ENCODE measurements at places on chromosomes 1 and 21. TPM values are rescaled to one million over a fixed set of nuclear protein-coding genes. Genes with fewer than 3 reads are reported as not detected.

The APOBEC4 gene
- not detected for total RNA-seq

The TEX38 gene
- not detected for total RNA-seq

The LCE4A gene
- total RNA-seq = not detected

The EPHB2 gene
- total RNA-seq = 22.7 TPM

The FAM43B gene
- total RNA-seq = 0.92 TPM

The TMEM82 gene
- 8.0 TPM for total RNA-seq

The CACNA1S gene
- not detected for total RNA-seq

The FCRLB gene
- total RNA-seq = not detected

DNA sequence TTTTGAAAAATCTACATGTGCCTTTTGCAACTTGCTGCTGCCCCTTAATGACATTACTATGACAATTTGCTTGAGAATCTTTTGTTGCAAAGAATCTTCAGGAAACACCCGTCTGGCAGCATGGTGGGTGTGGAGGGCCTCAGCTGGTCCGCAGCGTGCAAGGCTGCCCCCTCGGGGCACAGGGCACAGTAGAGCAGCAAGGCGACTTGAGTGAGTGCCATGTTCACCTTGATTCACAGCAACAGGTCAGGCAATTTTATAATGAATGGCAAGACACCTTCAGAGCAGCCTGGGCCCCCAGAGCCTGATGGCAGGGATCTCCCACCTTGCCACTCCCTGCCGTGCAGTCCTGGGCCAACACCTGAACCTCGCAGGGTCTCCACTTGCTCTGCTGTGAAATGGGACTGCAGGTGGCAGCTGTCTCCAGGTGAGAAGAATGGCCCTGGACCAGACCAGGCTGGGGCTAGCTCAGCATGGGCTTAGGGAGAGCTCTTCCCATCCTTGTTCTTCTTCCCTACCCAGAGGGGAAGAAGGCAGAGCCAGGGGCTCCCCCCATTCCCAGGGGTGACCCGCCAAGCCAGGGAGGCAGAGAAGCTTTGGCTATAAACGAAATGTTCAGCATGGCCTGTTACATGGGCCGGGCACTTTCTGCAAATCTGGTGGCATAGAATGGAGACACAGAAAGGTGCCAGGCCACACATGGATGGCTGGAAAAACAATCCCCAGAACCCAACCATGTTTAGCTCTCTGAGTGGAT is 34.5 kb upstream of the ACTRT2 start:
- DNase-seq = no peak

GRCh38 chr1:177561436-177561835 is 390.7 kb downstream of the BRINP2 start:
- no peak for DNase-seq

DNA sequence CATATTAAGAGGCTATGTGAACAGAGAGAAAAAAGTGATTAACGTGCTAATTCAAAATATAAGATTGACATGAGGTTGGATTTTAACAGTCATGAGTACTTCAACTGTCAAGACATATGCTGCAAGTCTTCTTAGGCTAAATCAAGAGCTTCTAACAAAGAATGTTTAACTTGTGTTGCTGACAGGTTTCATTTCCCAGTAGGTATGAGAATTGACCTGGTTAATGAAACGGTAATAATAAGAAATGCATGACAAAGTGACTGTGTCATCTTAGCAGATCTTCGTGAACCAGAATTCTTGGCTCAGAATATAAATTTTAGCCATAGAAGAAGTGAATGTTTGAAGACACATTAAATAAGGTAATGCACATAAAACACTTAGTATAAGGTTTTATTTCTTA is 132.6 kb upstream of the PTGFR start:
- no peak for DNase-seq

GRCh38 chr1:29254346-29254745 is 18.0 kb downstream of the PTPRU start:
- DNase-seq = no peak

DNA sequence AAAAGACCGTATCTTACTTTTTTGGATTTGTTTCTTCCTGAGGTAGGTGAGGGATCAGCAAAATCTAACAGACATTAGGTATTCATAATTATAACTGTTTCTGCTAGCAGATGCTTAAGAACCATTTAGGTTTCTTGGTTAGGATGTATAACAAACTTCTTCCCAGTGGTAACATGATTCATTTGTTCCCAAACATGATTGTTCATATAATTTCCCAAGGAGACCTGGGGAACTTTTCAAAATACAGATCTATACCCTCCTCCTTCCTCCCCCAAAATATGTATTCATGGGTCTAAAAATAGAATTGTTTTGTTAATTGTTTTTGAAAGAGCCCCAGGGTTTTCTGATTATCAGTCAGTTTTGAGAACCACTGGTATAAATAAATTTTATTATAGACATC is 228.2 kb downstream of the COP1 start:
- no peak for DNase-seq

DNA sequence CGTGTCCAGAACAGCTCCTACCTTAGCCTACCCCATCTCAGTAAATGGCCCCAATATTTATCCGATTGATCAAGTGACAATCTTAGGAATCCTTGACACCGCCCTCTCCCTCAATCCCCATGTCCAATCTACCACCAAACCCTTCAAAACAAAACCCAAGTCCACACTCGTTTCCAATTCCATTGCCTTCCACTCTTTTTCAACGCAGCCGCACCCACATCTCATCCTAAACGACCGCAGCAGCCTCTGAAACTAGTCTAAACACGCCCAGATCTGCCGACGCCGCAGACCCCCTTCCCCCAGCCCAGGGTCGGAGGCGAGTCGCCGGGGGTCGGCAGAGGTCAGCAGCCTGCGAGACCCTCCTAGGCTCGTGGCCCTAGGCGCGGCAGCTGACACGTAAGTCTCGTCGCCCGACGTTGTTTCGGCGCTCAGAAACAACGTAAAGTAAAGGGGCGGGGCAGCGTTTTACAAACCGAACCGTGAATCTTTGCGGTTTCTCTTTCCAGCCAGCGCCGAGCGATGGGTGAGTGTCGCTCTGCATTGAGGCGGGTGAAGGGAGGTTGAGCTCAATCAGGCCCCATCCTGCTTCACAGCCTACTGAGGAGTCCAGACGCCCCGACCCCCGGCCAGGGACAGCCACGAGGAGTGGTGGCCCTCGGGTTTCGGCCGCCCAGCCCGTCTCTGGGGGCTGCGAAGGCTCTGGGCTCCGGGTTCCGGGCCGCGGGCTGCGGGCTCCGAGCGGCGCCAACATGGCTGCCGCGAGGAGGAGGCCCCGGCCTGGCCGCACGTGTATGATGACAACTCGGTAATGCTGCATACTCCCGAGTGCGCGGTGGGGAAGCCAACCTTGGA is at the start of gene RPS8:
Gene RPS8 (plus strand): TSS at position 463 of the 852 bp plus-strand sequence. CDS start 57 bp downstream, at position 520.
- DNase-seq = peak; percentile 92

DNA sequence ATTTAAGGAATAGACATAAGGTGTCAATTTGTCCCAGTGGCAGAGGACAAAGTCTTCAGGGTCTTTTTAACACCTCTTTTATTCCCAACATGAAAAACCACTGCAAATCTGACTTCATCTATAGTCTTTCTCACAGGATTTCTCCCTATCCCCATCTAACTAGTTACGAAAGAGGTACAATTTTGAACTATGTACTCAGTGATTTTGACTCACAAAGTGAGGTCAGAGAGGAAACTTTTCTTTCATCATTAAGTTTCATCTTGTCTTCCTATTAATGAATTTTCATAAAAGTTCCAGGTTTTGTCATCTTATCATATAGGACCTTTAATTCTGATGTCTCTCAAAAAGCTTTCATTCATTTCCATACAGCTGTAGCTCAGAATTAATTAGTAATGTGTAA is 63.3 kb downstream of the ASH1L start:
- no peak for DNase-seq

GRCh38 chr1:230839173-230839572 is 29.1 kb downstream of the C1orf198 start:
- DNase-seq = no peak

- DNase-seq = peak; percentile 34
These were observed 108.2 kb downstream of the GALNT2 start for GRCh38 chr1:230175163-230175747.

DNA sequence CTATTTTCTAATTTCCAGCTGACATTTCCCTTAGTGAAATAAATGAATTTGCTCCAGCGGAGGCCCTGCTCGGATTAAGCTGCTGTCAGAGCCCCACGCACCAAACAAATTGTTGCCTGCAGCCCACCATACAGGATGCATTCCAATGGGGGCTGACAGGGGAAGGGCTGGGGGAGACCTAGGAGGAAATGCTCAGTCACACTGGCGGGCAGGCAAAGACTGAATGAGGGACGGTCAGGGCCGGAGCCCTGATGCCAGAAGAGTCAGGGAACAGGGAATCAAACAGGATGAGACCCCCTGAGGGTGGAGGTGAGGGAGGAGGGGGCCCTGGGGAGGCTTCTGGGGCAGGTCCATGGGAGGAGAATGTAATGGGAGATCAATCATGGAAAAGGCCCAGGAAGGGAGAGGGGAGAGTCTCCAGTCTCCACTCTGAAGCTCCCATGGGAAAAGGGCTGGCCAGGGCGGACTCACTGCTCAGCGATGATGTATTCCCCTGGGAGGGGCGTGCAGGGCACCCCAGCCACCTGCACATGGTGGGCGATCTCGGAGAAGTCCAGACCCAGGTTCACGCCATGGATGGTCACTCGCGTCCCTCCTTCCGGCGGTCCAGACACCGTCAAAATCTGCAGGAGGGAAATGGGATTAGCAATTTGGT is 149.4 kb upstream of the CD34 start:
- no peak for DNase-seq

- DNase-seq = no peak
These were observed 80.7 kb downstream of the NID1 start for GRCh38 chr1:235984041-235984825.

DNA sequence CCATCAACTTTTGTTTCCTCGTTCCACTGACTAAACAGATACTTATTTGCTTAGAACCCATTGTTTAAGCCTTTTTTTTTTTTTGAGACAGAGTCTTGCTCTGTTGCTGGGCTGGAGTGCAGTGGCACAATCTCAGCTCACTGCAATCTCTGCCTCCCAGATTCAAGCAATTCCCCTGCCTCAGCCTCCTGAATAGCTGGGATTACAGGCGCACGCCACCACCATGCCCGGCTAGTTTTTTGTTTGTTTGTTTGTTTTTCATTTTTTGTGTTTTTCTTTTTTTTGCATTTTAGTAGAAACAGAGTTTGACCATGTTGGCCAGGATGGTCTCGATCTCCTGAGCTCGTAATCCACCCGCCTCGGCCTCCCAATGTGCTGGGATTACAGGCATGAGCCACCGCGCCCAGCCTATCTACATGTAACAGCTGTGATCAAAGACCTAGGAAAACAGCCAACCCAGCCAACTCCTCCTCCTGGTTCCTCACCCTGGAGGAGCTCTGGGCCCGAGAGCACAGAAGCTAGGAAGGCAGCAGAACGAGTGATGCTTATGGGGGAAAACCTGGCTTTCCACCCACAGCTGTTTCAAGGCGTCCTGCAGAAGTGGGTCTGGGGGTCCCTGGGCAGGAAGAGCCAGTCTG is 32.9 kb downstream of the KCNN3 start:
- no peak for DNase-seq

DNA sequence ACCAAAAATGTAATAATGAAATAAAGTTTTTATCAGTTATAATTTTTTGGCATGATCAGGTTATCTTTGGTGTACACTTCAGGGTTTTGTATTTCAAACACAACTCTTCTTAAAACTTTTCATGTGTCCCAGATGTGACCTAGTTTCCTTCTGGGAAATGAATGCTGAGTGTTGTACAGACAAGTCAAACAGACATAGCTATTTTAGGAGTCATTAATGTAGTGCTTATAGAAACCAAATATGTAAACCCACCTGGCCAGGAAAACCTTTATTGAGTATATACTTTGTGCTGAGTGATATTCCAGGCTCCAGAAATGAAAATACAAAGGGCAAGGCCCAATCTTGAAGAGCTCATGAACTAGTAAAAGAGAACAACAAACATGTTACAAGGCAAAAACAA is 25.9 kb upstream of the HOOK1 start:
- DNase-seq = no peak

DNA sequence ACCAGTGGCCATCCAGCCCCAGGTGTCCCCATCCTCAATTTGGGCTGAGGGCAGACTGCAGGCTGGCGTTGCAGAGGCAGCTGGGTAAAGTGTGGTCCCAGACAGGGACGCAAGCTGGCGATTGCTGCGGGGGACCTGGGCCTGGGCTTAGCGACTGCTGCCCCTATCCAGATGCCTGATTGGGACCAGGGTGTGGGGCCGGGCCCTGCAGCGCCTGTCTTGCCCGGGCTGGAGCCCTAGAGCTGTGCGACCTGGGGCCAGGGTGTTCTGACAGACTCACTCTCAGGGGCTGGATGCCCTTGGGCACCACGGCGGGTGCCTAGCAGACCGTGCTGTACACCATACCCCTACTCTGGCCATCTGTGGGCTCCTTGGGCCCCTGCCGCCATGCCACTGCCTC is 16.2 kb upstream of the FAAP20 start:
- peak; percentile 55 for DNase-seq

- peak; percentile 28 for DNase-seq
These were observed 27.1 kb downstream of the FTCD start for GRCh38 chr21:46128106-46128932.

DNA sequence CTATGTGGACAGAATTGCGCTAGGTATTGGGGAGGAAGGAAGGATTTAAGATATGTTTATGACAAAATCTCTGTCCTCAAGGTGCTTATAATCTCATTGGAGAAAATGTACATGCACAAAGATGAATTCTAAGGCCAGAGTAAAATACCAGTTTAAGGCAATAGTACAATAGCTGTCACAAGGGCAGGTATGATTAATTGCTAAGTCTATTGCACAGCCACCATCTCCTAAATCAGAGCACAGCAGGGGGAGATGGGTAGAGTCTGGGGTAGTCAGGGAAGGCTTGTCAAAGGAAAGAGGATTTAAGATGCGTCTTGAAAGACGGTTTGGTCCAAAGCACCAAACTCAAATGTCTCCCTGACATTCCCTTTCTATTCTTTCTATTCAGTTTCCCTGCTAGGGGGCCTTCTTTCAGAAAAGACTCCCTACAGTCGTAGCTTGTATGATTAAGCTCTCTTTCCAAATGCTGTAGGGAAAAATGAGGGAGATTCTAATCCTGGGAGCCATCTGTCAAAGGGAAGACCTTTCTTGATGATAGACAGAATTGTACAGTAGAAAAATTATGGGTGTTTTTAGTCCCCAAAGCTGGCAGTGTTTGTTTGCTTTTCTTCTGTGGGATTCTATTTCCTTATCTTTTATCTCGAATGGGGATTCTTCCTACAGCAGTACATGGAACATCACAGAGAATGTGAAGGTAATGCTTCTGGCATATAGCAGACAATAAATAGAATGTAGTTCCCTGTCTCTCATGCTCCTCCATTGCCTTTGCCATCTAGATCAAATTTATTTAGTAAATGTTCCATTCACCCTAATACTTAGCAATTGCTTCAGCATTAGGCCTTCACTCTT is 107.6 kb upstream of the NFIA start:
- DNase-seq = no peak

DNA sequence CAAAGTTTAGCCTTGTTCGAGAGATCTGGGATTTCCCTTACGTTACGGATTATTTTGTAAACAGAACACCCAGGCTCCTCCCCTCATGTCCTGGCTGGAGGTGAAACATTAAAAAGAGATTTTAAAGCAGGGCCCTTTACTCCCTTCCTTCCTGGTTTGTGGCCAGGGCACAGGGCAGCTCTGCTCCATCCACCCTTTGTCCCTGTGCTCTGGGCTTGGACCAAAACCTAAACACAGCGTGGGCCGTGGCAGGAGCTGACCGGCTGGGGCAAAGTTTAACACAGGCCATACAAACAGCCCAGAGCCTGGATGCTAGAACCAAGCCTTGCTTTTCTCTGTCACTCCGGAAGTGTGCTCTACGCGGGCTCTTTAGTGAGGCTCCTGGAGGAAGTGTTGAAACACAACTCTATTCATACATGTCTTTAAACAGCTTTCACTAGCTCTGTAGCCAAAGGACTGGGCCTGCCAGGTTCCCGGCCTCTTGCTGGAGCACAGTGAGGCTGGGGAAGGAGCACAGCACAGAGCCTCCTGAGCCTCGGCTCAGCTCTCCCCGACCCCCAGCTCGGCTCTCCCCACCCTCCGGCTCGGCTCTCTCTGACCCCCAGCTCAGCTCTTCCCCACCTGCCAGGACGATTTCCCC is 84.7 kb downstream of the PDE9A start:
- peak; percentile 76 for DNase-seq
